Endothelial cell of umbilical vein (primary cell): ENCODE measurements at places on chromosomes 1 and 21.

DNA sequence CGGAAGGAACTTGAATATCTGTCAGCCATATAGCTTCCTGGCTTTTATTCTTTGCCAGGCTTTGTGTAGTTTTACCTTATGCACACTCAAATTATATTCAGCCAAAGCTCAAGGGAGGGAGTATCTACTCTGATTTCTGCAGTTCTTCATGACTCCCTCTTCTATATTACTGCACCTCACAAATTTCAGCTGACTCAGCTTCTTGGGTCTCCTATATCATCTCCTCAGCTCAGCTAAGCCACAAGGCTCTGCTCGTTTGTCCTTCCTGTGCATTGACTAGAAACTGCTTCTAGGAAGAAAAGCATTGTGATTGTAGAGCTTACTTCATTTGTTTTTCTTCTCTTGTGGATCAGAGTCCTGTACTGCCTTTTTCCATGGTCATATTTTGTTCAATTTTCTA, 37.4 kb downstream of the BTBD8 start:
- H3K4me3 ChIP-seq = no peak overlapping the region
- DNase-seq = peak; percentile 37
- H3K27me3 ChIP-seq = no peaks in the 10 kb centered on the region
- no peak overlapping the region for H3K27ac ChIP-seq

DNA sequence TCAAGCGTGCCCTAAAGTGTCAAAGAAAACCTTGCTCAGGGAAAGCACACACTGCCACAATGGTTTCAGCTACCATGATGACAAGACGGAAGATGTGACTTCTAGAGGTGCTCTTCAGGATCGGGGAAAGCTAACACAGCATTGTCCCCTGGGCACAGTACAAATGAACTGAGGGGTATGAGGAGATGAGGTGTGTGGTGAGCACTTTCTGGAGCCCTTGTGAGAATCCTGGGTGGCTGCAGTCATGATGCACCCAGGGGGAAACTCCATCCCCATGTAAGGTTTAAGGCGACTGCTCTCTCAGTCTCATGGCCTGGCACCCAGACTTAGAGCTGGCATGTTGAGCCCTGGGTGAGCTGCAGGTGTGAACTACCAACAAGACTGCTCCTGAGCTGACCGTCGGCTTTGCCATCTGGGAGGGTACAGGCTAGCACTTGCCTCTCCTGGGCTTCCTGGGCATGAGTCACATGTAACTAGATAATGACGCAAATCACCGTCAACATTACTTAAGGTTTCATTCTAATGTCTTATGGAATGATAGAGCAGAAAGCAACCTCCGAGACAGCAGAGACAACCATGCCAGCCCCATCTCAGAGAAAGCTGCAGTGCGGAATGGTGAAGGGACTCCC, 144.6 kb downstream of the CLIC6 start:
- H3K4me1 ChIP-seq = peaks cover 21% of the 10 kb centered on the region
- DNase-seq = no peak
- no peaks in the 10 kb centered on the region for H3K27me3 ChIP-seq
- H3K27ac ChIP-seq = no peak overlapping the region
- no peaks in the 10 kb centered on the region for H3K36me3 ChIP-seq

- H3K27ac ChIP-seq = no peak overlapping the region
- H3K4me3 ChIP-seq = no peak overlapping the region
- H3K27me3 ChIP-seq = no peaks in the 10 kb centered on the region
- H3K36me3 ChIP-seq = no peaks in the 10 kb centered on the region
- no peaks in the 10 kb centered on the region for H3K4me1 ChIP-seq
These were observed 156.0 kb upstream of the JUN start for GRCh38 chr1:58939666-58940370.

- no peaks in the 10 kb centered on the region for H3K4me1 ChIP-seq
- peaks cover 16% of the 10 kb centered on the region for H3K27me3 ChIP-seq
- H3K27ac ChIP-seq = no peak overlapping the region
- no peak overlapping the region for H3K4me3 ChIP-seq
- H3K36me3 ChIP-seq = no peaks in the 10 kb centered on the region
These were observed 9.3 kb upstream of the ST6GALNAC5 start for GRCh38 chr1:76857973-76858372.

GRCh38 chr1:175319912-175320230, 127.3 kb upstream of the KIAA0040 start:
- H3K36me3 ChIP-seq = no peaks in the 10 kb centered on the region
- H3K27ac ChIP-seq = no peak overlapping the region
- no peak for DNase-seq
- peaks cover 12% of the 10 kb centered on the region for H3K4me1 ChIP-seq

GRCh38 chr1:185562461-185563359, 171.5 kb upstream of the HMCN1 start:
- H3K4me1 ChIP-seq = peaks cover 13% of the 10 kb centered on the region
- H3K36me3 ChIP-seq = no peaks in the 10 kb centered on the region
- H3K4me3 ChIP-seq = no peak overlapping the region
- H3K27ac ChIP-seq = no peak overlapping the region
- DNase-seq = no peak

GRCh38 chr21:40766381-40766780, 80.6 kb downstream of the DSCAM start:
- H3K4me1 ChIP-seq = no peaks in the 10 kb centered on the region
- H3K4me3 ChIP-seq = no peak overlapping the region
- no peak for DNase-seq
- H3K36me3 ChIP-seq = no peaks in the 10 kb centered on the region
